Activated naive CD4-positive, alpha-beta T cell treated with anti-CD3 and anti-CD28 coated beads for 36 hours (primary cell): ENCODE measurements at places on chromosomes 7 and 10. TPM values are rescaled to one million over a fixed set of nuclear protein-coding genes. Genes with fewer than 3 reads are reported as not detected.

Gene GJC3
- total RNA-seq: 0.62 TPM

Gene CHRM2
- total RNA-seq: not detected

Gene CAV1
- total RNA-seq: not detected

Gene CAMK2B
- 0.30 TPM for total RNA-seq

Gene FAM107B
- 129 TPM for total RNA-seq

Gene HECTD2
- 3.1 TPM for total RNA-seq

Gene GJD4
- not detected for total RNA-seq

Gene SDHAF3
- total RNA-seq: 30.7 TPM

Gene CDC14C
- not detected for total RNA-seq

Gene PRR15
- total RNA-seq: not detected

DNA sequence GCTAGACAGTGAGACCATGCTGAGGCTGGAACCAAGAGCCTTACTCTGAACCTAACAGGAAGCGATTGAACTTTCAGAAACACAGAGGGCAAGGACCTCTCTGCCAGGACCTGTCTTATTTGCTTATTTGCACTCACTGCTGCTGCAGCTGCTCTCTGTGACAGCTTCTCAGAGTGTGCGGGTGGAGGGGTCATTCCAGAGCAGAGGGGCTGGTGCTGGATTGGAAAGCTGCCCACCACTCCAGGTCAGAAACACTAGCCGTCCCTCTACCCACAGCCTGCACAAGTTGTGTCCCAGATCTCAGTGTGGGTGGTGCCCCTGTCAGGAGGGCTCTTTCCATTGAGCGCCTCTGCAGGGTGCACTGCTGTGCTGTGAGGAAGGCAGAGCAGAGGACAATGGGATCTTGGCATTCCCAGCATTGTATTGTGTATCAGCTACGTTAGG lies 126.2 kb downstream of the CCNY start:
- no peak for DNase-seq

DNA sequence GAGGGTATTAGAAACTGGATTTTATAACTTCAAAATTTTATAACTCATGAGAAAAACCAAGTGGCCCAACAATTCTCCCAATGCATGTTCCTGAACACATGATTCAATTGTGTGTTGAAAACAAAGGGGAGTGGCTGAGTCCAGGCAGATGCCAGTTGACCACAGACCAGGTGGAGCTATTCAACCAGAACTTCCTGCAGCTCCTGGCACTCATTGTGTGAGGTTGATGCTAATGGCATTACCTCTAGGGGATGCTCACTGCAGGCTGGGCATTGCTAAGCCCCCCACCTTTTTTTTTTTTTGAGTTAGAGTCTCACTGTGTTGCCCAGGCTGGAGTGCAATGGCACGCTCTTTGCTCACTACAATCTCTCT lies 20.3 kb downstream of the MYOF start:
- DNase-seq: no peak

GRCh38 chr7:141433698-141434097 lies 117.5 kb upstream of the AGK start:
- no peak for DNase-seq

- no peak for DNase-seq
These were observed 90.5 kb downstream of the CLEC2L start for GRCh38 chr7:139613971-139614411.

- DNase-seq: no peak
These were observed 29.7 kb downstream of the STMP1 start for GRCh38 chr7:135692055-135692454.

GRCh38 chr7:22571766-22572165 lies 71.8 kb upstream of the STEAP1B start:
- DNase-seq: no peak

- no peak for DNase-seq
These were observed 33.2 kb upstream of the VCL start for GRCh38 chr10:73964743-73965142.

DNA sequence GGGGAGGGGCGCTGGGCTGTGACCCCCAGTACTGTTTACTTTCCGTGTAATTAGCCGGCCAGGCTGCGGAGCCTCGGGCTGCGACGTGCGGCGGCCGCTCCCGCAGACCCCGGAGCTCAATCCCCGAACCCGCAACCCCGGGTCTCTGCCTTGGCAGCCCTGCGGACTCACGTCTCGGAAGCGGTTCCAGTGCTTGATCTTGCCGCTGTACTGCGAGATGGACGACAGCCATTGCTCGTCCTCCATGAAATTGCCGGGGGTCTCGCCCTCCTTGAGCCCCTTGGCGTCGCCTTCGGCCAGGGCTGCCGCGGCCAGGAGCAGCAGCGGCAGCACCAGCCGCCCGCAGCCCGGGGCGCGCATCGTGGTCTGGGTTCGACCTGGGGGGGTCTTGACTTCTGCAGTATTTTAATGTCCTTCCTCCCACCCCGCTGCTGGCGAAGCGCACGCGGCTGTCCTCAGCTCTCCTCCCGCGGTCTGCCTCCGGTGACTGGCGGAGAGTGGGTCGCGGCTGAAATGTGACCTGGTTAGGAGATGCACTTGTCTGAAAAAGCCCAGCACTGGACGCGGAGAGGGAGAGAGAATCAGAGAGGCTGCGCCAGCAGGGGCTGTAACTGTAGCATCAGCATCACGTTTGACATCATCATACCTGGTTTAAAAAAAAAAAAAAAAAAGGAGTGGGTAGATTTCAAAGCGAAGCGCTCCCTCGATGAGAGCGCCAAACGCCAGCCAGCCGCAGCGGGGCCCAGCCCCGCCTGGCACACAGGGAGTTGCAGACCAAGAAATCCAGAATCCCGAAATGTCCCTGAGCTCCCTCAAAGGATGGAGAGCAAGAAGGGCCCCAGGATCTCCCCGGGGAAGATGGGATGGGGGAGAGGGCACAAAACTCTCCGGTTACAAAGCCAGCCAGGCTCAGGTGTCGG lies at the start of gene SPOCK2:
Gene SPOCK2 (minus strand): TSS at position 583 of the 920 bp plus-strand sequence. CDS start 223 bp downstream, at position 360.
- peak; percentile 82 for DNase-seq
